ENCODE measurements at places on chromosomes 13 and 19.

GRCh38 chr13:43573802-43574514, 212.8 kb downstream of the ENOX1 start:
- DNase-seq = no peak

DNA sequence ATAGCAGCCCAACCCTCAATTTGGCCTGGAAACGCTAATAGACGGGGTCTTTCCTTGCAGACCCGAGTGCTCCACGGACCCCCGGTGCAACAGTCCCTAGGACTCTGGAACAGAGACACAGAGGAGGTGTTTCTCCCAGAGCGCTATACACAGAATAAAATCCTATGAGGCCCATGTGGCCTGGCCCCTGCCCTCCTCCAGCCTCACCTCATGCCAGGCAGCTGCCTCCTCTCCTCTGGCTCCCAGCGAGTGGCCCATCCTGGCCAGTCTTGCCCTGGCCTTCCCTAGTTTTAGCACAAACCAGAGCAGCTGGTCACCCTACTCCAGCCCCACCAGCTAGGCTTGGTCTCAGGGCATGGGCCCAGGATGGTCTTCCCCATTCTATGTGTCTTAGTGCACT, 20.3 kb downstream of the POP4 start:
- DNase-seq = no peak

DNA sequence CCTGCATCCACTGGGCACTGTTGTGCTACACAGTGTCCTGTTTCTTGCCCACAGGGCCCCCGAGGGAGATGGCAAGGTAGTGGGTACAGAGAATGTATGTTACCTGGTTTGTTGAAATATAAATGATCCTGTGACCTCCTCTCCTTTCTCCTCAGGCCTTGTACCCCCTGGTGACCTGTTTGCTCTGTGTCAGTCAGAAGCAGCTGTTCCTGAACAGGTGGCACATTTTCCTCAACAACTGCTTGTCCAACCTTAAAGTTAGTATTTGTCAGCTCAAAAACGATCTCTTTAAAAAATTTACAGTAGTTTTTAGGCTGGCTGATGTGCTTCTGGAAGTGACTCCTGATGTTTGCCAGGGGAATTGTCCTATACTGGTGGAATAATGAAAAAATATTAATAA, 105.1 kb downstream of the FRY start:
- no peak for DNase-seq

- no peak for DNase-seq
Observed at GRCh38 chr19:10748927-10749434, 31.1 kb downstream of the DNM2 start.

DNA sequence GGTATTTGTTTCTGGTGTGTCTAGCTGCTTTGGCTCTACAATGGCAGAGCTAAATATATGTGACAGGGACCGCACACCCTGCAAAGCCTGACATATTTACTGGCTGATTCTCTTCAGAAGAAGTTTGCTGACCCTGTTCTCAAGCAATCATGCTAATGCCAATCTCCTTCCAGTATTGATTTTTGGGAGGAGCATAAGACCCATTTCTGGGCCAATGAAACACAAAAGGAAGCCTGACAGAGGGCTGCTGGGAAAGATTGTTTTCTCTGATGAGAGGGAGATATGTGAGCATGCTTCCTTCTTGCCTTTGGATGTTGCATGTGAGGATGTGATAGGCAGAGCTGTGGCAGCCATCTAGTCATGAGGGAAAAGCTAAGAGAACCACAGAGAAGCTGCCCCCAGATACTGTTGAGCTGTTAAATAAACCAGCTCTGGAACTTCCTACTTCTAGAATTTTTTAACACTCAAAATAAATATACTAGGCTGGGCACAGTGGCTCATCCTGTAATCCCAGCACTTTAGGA, 31.4 kb upstream of the TPTE2 start:
- no peak for DNase-seq

- DNase-seq = no peak
Observed at GRCh38 chr19:55193481-55193880, 13.4 kb upstream of the SYT5 start.

DNA sequence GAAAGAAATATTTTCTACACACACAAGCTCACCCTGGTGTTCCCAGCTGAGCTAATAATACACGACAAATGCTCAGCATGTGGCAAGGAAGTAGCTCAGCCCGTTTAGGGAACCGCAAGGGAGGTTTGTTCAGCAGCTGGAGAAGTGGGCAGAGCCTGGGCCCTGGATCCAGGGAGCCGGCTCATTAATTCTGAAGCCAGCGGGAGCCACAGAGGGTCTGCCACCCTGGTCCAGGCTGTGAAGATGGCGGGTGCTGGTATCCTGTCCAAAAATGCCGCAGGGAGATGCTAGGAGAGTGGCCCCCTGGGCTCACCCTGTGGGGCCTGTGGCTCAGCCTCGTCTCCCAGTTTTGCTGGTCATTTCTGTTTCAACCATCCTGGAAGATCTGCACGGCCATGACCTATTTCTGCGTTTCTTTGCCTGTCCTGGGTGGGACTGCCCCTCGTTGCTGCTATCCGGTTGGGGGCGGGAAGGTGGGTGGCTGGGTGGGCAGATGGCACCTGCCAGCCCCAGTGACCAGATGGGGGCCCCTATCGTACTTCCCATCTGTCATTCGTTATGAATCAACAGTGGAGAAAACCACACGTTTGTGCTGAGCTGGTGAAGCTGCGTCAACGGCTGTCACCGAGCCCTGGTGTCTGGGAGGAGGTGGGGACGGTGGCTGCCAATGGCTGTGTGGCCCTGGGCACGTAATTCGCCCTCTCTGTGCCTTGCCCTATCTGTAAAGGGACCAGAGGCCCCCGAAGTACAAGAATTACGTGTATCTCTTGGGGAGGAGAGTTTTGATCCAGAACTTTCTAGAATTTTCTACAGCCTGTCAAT, 2.7 kb upstream of the GNA15 start:
- DNase-seq = no peak

DNA sequence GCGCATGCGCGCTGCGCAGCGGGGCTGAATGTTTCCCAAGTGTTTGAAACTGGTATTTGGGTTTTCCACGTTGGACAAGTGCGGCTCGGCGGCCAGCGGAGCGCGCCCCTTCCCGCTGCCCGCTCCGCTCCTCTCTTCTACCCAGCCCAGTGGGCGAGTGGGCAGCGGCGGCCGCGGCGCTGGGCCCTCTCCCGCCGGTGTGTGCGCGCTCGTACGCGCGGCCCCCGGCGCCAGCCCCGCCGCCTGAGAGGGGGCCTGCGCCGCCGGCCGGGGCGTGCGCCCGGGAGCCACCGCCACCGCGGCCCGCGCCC, at the start of gene ING1:
Gene ING1, plus strand, starts transcription at position 59 of the 311 bp plus-strand sequence. CDS start 450 bp downstream, outside the sequence.
- no peak for DNase-seq

DNA sequence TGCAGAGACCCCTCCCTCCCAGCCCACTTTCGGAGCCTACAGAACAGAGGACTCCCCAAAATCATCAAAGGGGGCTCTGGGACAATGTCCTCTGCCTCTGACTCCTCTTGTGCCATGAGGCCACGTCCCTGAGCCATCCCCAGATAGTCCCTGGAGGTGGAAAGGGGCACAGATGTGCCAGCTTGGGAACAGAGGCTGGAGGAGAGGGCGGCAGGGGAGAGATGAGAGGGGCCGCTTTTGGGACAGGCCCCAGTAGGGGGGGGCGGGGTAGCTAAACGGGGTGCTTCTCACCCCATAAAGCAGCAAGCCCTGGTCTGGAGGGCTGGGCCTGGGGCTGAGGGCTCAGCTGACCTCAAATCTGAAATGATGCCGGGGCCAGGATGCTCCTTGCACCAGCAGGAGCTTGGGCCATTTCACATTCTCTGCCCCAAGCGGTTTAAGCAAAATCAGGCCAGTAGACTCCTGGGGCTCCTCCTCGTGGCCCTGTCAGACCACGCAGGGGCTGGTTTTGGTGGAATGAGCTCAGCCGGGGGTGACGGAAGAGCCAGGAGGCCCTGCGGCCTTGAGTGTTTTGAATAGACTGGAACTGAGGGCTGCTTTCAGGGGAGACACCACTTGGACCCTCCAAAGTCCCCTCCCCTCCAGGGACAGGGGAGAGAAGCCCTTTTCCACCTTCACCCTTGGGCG, 27.1 kb downstream of the ONECUT3 start:
- no peak for DNase-seq

DNA sequence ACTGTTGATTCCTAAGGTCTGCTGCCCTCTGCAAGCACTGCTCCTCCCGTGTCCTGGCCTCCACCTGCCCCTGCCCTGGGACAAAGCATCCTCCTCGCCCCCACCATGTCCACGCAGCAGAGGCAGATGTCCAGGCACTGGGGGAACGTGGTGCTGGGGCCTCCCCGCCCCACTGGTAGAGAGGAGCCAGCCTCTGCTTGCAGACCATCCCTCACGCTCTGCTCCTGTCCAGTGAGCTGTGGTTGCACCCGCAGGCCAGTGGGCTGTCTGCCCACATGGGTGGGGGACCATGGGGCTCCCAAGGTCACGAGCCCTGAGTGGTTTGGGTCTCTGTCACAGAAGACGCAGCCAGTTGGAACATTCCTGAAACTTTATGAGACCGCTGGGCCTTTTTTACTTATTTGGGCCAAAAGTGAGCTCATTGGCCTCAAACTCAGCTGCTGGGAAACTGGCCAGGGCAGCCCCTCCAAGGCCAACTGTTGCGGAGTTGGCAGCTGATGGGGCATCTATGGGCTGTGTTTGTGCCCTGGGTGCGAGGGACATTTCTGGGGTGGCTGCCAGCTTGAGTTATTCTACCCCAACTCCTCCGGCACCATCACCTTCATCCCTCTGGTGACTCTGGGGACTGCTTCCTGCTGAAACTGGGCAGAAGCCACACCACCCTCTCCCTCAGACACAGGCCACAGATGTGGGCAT, 64.8 kb upstream of the F7 start:
- DNase-seq = no peak

DNA sequence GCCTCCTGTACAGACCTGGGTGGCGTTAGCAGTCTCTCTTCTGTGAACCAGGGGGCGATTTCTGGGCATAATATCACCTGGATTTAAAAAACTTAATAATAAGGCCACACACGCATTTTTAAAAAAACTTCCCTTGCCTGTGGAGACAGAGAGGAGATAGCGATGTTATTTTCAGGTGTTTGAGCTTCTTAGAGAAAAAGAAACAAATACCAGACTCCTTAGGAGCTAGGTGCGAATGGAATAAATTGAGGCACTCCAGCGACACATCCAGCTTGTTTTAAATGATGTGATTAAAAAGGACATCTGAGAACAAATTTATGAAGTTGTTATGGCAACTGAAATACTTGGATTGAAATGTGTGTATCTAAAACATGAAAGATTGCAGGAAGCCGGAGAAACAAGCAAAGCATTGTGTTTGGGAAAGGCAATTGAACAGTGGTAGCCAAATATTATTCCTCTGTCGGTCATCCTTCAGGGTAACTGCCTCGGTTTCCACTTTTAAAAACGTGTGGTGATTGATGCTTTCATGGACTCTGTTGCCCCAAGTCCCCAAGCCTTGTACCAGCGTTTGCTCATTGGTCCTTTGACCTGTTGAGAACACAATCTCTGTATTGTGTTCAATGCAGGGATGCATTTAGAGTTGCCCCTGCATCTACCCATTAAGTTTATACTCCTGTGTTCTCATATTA, 158.7 kb downstream of the TM9SF2 start:
- DNase-seq = no peak

DNA sequence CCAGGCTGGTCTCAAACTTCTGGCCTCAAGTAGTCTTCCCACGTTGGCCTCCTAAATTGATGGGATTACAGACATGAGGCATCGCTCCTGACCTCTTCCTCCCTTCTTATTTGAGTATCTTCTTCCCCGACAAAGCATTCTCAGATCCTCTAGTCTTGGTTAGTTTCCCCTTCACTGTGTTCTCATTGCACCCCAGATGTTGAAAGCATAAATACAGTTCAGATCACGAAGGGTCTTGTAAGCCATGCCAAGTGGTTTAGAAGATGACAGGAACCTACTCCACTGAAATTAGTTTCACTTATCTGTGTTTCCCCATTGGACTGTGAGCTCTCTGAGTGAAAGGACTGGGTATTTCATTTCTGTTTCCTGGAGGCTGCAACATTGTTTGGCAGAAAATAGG, 100.7 kb downstream of the DGKH start:
- DNase-seq = no peak

DNA sequence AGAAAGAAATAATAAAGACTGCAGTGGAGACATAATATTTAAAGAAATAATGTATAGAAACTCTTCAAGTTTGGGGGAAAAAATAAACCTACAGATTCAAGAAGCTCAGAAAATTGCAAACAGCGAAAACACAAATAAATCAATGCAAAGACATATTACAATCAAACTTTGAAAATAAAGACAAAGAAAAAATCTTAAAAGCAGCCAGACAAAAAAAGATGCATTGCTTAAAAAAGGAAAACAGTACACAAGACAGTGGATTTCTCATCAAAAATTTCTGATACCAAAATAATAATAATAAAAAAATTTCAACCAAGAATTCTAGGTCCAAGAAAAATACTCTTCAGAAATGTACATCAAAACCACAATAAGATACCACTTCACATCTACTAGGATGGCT, 681.0 kb downstream of the UQCRFS1 start:
- no peak for DNase-seq

- DNase-seq = no peak
Observed at GRCh38 chr19:41696402-41697197, 8.5 kb upstream of the CEACAM7 start.

DNA sequence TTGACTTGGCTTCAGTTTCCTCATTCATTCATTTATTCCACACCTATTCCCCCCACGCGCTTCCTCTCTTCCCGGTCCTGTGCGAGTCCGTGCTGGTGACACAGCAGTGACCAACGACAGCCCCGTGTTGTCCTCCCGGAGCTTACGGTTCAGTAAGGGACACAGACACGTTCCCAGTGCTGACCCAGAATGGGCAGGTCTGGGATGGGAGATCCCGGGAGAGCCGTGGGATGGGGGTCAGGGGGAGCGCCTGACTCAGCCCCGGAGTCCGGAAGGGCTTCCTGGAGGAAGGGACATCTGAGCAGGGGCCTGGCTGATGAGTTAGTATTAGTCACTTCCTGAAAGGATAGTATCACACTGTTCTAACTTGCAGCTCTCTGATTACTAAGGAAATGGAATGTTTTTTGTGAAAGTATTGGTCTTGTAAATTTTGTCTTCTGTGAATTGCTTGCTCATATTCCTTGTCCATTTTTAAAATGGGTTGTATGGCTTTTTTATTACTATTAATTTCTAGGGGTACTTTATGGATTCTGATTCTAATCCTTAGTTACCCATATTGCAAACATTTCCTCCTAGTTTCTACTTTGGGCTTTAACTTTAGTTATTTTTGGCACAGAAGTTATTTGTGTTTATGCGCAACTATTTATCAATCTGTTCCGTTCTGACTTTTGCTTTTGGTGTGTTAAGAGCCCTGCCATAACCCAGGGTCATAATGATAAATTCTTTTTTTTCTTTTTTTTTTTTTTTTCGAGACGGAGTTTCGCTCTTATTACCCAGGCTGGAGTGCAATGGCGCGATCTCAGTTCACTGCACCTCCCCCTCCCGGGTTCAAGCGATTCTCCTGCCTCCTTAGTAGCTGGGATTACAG, 708 bp upstream of the ERCC1 start:
- DNase-seq = no peak
